ENCODE measurements at places on chromosomes 7 and 10.
A peak's percentile ranks its signal among the peaks of the same experiment; 100 is the strongest.

- no peak for DNase-seq
Observed at GRCh38 chr7:80277434-80278427, 143.1 kb downstream of the GNAI1 start.

DNA sequence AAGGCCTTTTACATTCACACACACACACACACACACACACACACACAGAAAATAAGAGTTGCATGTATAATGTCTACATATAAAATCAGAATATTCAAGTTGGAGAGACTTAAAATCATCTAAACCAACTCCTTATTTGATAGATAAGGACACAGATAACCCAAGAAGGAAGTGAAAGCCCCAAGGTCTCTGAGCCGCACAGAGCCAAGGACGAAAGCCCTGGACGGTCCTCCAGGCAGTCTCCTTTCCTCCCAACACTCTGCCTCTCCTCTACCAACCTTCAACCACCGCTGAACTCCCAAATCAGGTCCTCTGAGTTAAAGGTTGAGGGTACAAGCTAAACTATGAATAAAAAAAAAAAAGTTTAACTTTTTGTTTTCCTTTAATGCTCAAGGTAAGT lies 28.2 kb downstream of the UBE2H start:
- no peak for DNase-seq

DNA sequence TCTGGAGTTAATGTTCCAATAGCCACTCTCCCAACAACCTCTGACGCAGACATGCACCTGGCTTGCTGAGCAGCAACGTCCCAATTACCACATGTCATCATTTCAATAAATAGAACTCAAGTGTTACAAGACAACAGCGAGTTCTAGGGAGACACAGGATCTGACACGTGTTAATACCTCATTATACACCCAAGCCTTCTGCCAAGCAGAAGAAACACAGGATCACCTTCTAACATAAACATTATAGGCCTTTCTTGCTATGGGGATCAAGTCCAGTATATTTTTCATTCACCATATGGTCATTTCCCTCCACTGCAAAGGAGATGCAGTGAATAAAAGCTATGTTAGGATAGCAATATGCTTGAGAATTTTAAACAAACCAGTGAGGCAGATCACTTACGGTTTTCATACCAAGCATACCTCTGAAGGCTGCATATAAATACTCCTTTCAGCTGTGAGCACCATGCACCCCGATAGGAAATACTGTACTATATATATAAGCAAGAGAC lies 74.2 kb downstream of the JAZF1 start:
- DNase-seq, result no peak

DNA sequence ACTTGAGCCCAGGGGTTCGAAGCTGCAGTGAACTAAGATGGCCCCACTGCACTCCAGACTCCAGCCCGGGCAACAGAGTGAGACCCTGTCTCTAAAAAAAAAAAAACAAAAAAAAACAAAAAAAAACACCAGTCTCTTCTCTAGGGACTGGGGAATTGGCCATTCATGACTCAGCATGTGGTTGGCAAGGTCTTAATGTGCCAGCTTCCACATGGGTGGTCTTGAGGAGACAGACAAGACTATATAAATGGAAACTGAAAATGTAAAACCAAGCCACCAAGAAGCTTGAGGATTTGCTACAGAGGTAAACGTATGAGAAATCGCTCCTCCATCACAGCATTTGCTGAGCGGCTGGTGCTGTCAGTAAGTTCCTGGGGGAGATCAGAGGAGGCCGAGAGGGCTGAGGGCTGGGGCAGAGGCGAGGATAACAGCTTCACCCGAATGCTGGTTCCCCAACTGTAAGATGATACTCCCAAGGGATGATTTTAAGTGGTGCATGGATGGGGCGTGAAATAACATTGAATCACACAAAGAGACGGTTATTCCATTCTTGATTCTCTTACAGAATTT lies 128.7 kb downstream of the C10orf105 start:
- DNase-seq, result peak; percentile 38

DNA sequence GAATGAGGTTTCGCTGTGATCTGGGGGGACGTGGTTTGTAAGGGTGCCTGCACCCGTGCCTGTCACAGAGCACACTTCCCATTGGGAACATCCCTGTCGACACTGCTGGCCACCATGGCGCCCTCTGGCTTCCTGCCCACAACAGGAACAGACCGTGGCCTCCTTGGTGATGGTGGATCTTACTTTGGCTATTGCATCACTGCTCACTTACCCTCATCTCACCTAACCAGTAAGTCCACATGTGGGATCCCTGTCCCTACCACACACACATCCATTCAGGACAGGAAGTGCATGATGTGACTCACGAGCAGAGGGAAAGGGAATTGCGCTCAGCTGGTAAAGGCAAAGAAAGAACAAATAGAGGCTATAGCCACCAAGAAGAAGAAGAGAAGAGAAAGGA lies 26.2 kb upstream of the SEC61G start:
- DNase-seq, result no peak

DNA sequence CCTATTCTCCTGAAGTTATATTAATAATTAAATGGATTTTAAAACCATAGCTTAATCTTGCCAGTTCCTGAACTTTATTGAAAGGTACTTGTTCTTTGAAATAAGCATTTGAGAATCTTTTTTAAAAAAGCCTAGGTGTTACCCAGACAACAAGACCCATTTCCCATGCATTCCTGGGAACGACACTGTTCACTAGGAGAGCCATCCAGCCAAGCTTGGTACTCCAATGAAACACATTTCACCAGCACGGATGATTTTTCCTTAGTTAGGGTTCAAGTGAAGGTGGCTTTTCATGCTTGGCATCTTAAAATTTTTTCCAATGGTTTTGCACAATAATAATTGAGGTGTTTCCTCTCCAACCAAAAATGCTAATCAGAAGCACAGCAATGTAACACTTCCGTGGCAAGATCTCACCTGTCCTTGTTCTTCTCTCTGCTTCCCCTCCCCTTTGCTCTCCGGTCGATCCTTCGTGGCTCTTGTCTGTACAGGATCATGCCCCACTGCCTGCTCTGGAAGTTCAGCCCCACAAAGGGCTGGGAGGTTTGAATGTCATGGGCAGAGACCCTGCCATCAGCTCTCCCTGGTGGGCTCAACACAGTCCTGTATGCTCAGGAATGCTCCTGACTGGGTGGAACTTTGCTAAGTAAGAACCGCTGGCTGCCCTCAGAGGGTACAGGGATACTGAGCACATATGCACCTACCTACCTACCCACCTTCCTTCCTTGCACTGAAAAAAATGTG lies 69.7 kb upstream of the AQP1 start:
- DNase-seq, result no peak

DNA sequence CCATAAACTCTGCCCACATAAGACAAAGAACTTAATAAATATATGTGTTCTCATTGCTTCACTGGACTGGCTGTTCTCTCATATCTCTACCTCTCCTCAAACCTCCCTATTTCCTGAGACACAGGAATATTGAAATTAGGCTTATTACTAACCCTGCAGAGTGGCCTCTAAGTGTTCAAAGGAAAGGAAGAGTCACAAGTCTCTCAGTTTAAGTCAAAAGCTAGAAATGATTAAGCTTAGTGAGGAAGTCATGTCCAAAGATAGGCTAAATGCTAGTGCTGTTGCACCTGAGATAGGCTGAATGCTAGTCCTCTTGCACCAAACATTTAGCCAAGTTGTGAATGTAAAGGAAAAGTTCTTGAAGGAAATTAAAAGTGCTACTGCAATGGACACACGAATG lies 41.1 kb downstream of the GNAI1 start:
- no peak for DNase-seq

GRCh38 chr10:76149602-76150138 lies 718.2 kb downstream of the LRMDA start:
- no peak for DNase-seq

DNA sequence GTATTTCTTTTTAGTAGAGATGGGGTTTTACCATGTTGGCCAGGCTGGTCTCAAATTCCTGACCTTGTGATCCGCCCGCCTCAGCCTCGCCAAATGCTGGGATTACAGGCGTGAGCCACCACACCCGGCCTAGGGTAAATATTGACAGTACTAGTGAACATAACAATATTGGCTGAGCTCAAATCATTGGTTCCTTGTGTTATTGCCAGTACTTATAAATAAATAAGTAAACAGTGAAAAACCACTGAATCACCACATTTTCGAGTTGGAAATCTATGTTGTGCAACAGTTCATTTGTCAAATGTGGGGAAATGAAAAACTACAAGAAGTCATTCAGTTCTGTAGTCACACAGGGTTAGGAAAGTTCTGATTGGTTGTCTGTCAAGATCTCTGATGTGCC lies 15.8 kb downstream of the RPP30 start:
- no peak for DNase-seq

DNA sequence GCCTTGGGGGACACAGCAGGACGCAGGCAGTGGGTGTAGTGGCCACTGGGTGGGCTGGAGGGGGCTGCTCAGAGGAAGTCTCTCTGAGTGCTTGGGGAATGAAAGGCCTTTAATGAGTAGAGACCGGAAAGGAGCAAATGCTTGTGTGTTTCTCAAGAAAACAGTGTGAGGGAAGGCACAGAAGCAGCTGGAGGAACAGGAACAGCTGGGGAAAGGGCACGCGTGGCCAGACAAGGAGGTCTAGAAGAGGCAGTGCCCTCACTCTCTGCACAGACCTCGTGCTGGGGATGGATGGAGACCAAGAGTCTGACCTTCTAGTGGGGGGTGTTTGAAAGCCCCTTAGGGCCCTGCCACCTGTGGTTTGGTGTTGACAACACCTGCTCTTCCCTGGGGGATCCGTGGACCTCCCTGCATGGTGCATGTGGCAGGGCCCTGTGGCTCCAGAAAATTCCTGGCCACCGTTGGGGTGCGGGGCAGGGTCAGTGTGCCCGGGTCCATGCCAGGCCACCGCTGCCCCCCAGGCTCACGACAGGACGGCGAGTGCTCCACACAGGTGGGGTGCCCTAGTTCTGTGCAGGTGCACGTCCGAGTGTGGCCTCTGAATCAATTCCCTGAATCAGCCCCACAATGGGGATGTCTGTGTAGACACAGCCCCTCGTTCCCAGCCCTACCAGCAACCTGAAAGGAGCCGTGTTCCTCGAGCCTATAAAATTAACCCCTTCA lies 25.9 kb upstream of the FAM20C start:
- DNase-seq, result no peak

DNA sequence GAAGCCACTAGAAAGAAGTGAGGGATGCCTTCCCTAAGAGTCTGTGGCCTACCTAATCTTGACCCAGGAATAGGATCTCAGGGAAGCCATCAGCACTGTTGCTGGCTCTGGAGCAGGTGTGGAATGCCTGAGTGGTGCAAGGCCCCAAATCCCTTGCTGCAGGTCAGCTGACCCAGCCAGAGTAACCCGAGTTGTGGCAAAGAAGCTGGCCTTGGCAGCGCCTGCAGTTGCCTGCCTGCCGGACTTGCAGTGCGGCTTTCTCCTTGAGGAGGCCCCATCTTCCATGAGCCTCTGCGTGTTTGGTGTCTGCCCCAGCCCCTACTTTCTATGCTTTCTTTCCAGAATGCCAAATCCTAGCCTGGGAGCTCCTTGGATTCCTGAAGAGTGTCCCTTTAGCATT lies 5.8 kb downstream of the KIAA1217 start:
- DNase-seq, result no peak

DNA sequence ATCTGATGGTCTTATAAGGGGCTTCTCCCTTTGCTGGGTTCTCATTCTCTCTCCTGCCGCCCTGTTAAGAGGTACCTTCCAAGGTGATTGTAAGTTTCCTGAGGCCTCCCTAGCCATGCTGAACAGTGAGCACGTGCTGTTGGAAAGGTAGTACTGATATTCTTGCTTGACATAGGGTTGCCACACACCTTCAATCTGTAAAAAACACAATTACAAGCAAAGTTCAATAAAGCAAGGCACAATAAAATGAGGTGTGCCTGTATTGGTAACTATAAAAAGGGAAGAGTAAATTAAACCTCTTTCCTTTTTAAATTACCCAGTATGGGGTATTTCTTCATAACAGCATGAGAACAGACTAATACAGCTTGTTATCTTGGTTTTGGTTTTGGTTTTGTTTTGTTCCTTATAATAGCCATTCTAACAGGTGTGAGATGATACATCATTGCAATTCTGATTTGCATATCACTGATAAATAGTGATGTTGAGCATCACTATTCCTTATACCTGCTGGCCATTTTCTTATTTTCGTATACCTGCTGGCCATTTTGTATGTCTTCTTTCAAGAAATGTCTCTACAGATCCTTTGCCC lies 164.9 kb upstream of the TRIM24 start:
- no peak for DNase-seq

GRCh38 chr7:98341106-98341505 lies 59.6 kb downstream of the BRI3 start:
- no peak for DNase-seq

DNA sequence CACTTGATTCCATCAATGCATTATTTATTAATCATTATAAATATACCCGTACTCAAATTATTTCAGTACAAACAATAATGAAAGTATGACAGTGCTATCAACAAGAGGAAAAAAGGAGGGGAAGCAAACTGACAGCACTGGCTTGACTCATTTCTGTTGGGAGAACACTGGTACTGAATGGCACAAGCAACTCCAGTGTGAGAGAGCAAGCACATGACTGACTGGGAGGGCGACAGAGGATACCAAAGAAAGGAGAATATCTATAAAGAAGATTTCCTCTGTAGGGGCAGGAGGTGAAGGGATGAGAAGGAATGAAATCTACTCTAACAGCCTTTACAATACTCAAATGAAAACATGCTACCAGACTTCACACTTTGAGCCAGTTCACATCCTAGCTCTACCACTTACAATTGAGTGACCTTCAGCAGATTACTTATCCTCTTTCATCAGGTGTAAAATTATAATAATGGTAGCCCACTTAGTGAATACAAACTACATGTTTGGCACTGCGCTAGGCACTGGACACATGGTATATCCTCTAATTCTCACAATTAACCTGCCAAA lies 1.5 kb downstream of the USP54 start:
- DNase-seq, result no peak

- DNase-seq, result no peak
Observed at GRCh38 chr7:37663693-37664092, 19.9 kb upstream of the GPR141 start.

GRCh38 chr7:130393101-130393561 lies 12.8 kb downstream of the CPA1 start:
- DNase-seq, result no peak

DNA sequence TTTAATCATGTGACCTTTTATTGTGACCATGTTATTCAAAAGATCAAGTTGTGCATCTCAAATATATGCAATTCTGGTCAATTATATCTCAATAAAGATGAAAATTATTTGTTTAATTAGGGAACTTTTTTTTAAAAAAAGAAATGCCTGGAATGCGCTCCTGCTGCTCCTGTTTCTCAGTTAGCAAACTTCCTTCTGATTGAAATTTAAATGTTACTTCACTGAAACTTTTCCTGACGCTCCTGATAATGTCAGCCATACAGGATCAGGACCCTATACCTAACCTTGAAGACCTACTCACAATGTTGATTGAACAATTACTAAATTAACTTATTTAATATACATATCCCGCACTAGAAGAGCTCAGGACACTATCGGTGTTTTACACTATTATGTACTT lies 190.4 kb downstream of the MACC1 start:
- no peak for DNase-seq

GRCh38 chr10:29329420-29329819 lies 40.5 kb downstream of the LYZL1 start:
- no peak for DNase-seq

Measured in retina (tissue), 1 donor.